ENCODE measurements at places on chromosomes 3 and 15.

GRCh38 chr3:38763569-38763968 is 52.4 kb downstream of the SCN10A start:
- DNase-seq = no peak

GRCh38 chr3:126321490-126321889 is 35.7 kb downstream of the KLF15 start:
- no peak for DNase-seq

GRCh38 chr3:151117047-151117446 is 31.6 kb downstream of the MED12L start:
- DNase-seq = no peak

- DNase-seq = peak; percentile 70
Observed at GRCh38 chr3:57952208-57952631, 56.0 kb upstream of the FLNB start.

- no peak for DNase-seq
Observed at GRCh38 chr3:8095724-8096123, 405.9 kb upstream of the LMCD1 start.

DNA sequence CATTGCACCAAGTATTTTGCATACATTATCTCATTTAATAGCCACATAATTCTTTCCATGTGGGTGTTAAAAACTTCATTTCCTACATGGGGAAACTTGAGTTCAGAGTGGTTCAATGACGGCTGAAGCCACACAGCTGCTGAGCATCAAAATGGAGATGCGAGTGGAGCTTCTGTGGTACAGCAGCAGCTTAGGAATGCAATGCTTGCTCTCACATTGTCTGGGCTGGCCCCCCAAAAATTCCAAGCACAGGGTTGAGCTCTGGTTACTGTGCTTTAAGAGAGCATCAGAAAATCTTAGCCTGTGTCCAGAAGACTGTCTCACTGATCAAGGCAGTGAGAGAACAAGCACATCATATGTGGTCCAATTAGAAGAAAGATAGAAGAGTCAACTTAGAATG is 57.4 kb upstream of the GADL1 start:
- DNase-seq = no peak

DNA sequence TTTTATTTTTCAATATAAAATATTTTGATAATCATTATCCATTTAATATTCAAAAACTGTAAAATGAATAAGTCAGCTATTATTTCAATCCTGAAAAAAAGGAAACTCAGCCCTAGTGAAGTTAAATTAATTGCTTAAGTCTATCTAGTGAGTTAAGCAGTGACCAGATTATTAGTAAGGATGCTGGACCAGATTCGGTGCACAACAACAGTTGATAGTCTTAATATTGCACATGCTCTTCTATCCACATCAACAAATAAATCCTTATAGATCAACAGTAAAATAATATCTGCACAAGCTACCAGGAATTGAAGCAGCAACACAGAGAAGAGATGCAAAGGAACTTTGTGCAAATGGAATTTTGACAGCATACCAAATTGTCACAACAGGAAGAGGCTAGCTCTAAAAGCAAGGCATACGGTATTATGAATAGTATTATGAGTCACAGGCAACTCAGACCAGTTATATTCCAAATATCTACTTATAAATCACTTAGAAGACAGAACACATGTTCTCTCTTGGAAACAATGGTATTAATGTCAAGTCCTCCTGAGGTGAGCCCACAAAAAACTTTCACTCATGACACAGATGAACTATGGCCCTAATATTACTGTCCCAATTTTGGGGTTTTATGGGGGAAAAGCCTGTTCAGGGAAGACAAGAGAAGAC is 24.9 kb downstream of the VPS13C start:
- no peak for DNase-seq

DNA sequence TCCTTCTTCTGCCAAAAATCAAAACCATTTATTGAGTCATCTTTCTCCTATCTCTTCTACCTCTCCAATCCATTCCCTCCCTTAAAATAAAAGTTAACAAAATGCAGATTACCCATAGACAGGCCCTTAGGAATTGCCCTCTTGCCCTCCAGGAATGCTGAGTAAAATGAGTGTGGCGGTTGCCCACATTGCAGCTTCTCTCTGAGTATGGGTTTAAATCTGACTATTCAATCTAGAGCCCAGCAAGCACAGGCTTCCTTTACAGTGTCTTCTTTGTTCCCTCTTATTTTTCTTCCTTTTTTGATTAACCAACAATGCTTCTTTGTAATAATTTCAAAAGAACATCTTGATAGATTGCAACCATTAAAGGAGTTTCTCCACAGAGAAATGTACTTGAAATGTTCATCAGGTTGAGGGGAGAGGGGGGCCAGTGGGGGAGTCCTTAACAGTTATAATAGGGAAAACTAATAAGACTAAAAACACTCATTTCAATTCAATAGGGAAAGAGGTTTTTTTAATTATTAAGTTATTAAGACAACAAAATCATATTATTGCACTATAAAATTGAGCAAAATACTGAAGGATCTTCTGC is 135.3 kb upstream of the LMCD1 start:
- no peak for DNase-seq

- peak; percentile 70 for DNase-seq
Observed at GRCh38 chr3:38455639-38456430, 2.1 kb downstream of the ACVR2B start.

DNA sequence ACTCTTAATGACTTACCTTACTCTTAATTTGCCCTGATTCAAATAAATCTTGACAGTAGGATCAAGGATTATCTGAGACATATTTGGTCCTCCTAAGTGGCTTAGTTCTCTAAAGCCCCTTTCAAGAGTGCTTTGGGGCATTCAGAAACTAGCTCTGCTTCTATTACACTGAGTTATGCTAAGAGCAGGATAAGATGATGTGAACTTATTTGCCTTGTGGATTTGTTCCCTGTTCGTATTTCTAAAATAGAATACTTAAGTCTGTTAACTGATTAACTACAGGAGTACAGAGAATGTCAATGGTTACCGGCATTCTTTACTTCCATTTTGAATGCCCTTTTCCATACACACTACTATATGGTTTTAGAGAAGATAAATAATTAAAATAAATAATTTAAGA is 14.8 kb upstream of the FRMD4B start:
- DNase-seq = no peak

DNA sequence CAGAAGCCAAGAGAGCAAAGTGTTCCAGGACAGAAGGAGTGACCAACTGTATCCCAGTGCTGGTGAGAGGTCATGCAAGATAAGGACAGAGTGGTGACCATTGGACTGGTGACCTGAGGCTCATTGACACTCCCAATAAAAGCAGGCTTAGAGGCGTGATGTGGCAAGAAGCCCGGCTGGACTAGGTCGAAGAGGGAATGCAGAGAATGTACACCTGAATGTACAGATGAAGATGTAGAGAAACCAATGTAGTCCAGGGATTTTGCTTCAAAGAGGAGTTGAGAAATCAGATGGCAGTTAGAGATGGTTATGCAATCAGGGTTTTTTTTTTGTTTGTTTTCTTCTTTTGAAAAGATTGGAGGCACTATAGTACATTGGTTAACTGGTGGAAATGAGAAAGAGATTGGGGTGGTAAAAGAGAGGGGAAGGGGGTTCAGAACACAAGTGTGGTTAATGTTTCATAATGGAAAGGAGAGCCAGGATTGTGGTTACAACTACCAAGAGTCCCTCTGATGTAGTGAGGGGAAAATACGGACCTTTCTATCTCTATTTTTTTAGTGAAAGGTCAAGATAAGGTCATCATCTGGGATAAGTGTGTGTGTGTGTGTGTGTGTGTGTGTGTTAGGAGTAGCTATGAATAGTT is 23.3 kb downstream of the ST3GAL6 start:
- no peak for DNase-seq

DNA sequence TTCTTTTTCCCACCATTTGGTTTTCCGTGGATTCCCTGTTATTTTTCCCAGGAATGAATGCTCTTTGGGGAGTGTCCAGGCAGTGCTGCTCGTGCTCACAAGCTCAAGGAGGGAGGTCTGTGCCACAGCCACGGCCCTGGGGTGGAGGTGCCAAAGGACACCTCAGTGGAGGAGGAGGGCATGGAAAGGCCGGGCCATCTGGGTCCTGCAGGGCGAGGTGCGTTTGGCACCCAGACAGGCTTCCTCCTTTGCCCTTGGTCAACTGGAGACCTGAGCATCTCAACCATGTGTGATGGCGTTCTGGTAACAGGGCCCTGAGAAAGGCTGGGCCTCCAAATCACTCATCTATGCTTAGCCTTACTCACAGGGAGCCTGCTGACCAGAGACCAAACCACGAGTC is 25.4 kb downstream of the KY start:
- DNase-seq = no peak

DNA sequence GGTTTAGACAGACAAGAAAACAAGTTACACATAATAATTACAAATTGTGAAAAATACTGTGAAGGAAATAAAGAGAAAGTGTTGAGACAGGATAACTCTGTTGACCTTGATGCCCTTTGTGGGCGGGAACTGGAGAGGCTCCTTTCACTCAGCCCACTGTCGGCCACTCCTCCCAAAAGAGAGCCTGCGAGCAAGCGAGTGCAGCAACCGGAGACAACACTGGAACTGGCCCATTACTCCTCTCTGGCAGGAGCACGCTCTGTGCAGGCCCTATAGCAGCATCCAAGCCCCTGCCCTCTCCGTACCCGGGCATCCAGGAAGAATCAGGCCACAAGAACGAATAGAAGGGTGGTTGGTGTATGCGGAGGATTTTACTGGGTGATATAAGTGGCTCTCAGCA is 16.2 kb upstream of the DUT start:
- no peak for DNase-seq

DNA sequence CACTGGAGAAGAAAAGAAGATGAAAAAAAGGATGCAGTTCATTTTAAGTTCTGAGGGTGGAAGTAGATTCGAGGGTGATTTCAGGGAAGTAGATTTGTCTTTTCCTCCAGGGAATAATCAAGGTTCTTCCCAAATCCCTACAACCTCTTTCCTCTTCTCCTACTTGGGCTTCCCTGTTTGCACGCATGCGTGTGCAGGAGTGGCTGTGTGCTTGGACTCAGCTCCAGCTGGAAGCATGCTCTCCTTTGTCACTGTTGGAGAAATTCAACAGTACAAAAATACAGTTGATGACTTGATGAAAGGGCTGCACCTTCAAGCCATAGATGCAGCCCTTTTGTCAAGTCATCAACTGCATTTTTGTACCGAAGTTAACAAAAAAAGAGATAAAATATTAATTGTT is 3.8 kb downstream of the OR5K2 start:
- DNase-seq = no peak

DNA sequence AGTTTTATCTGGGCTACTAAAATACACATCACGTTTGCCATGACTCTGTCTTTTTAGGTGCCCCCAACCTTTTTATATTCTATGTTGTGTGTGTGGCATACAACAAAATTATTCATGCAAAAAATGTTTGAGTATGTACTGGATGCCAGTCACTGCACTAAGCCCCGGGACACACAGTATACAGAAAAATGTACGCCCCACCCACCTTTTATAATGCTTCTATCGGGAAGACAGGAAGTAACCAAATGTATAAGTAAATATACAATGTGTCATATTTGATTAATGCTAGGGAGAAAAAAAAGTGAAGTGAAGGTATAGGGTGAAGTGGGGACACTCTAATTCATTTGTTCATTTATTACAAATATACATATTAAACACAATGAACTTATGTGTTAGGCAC is 503.4 kb upstream of the MDFIC2 start:
- DNase-seq = no peak

GRCh38 chr3:81531263-81531662 is 230.2 kb downstream of the GBE1 start:
- no peak for DNase-seq

GRCh38 chr3:132382267-132382666 is 35.0 kb upstream of the DNAJC13 start:
- no peak for DNase-seq

DNA sequence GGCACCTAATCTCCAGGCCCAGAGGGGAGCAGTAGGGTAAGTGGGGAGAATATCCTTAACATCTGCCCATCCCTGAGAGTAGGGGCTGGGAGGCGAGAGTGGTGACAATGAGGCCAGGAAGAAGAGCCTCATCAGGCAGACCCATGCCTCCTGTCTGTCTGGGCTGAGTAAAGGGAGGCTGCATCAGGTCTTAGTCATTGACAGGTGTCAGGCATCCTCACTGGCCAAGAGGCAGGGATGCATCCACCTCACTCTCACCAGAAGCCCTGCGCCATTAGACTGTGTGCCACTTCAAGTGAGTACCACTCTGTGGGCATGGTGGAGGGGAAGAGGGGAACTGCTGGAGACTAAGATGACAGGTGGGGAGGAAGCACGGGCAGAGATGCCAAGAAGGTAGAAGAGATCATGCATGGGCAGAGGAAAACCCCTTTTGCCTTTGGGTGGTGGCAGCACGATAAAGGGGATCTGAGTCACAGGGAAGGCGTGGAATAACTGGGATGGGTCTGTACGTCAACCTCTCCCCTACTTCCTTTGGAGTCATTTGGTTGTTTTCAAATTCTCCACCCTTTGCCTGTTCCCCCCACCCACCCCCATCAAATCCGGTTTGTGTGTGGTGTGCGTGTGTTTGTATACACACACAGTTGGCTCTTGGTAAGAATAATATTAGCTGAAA is 14.1 kb downstream of the ANAPC13 start:
- DNase-seq = no peak

DNA sequence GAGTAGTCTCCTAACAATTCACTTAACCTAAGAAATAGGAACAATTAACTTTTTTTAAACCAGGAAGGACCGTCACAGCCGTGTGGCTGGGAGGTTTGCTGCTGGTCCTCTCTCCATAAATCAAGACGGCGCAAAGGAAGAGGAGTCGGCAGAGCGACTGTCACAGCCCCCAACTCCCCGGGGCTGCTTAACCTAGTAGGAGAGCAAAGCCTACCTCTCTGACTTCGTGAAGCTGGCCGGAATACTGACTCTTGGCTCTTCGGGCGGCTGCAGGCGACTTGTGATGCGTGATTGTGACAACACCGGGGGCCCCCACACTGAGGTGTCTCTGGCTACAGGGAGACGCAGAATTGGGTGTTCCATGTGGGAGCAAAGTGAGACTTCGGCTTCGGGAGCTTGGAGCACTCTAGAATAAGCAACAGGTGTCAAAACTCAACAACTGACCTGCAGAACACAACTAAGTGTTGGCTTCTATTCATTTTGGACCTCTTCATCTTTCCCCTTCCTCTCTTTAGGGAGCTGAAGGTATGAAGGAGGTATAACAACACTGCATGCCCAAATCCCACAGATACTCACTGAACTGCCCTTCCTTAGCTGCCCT is 151.1 kb downstream of the OSBPL10 start:
- no peak for DNase-seq

- peak; percentile 55 for DNase-seq
Observed at GRCh38 chr3:25573386-25574171, 91.1 kb downstream of the TOP2B start.

DNA sequence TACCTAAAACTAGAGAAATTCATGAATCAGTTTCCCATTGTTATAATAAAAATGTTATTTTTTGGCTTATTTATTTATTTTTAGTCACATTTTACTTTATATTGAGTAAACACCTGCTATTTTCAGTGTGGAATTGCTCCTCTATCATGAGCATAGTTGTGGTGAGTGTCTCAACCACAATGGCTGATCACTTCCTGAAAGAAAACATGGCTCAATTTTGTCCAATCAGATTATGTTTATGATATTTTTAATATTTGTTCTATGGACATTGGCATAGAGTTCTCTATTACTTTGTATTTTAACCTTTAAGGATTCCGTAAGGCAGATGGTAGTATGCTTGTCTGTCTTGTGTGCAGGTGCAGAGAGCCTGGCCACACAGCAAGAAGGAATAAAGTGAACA is 16.2 kb upstream of the GRM7 start:
- no peak for DNase-seq

- no peak for DNase-seq
Observed at GRCh38 chr3:65964838-65965237, 73.9 kb downstream of the MAGI1 start.
